Natural killer cell treated with Interleukin-12 subunit alpha and Interleukin-12 subunit beta and Interleukin-15 and Interleukin-18, amount 100 ng/mL, for 72 hours (primary cell): ENCODE measurements at places on chromosomes 4 and X. TPM values are rescaled to one million over a fixed set of nuclear protein-coding genes. Genes with fewer than 3 reads are reported as not detected.

- no peak for DNase-seq
Observed at GRCh38 chrX:55715847-55716246, 1.7 kb upstream of the RRAGB start.

ZAR1 gene
- not detected for total RNA-seq

- DNase-seq, result no peak
Observed at GRCh38 chr4:111945014-111945413, 200.2 kb upstream of the FAM241A start.

GATB gene
- 18.4 TPM for total RNA-seq

ARHGAP24 gene
- not detected for total RNA-seq

CCDC110 gene
- total RNA-seq, result not detected

DNA sequence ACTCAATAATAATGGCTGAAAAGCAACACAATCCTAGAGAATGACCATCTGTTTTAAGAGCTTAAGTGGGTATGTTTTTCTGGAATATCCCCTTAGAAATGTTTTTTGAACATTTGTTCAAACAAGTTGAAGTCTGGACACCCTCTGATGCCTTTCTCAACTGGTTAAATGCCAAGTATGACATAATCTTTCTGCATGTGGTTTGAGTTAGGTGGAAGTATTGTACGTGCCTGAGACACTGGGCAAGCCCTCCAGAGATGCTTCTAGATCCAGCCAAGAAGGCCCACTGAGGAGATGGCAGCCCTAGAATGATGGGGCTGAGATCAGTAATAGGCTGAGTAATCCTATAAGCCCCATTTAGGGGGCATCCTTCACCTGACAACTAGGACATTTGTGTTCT lies 493.1 kb downstream of the MAGEE1 start:
- DNase-seq, result no peak

GATA1 gene
- not detected for total RNA-seq

DNA sequence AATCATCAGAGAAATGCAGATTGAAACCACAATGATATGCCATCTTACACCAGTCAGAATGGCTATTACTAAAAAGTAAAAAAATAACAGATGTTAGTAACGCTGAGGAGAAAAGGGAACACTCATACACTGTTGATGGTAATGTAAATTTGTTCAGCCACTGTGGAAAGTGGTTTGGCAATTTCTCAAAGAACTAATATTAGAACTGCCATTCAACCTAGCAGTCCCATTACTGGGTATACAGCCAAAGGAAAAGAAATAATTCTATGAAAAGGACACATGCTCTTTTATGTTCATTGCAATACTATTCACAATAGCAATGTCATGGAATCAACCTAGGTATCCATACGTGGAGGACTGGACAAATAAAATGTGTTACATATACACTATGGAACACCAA lies 566.3 kb downstream of the STPG2 start:
- no peak for DNase-seq

DNA sequence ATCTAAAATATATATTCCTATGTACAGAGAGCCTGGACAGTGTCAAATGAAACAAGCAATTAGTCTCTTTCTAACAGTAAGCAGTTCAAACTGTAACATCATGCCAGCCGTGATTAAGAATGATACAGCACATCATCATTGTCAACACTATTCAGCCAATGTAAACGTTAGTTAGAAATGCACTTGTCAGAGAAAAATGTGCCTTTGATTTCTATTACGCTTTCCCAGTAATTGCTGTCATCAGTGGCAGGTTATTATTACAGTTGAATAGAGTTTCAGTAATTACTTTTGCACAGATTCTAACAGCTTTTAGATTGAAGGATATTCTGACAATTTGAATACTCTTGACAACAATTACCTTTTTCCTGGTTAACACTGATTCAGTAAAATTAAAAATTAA lies 1007.1 kb downstream of the SH3BGRL start:
- no peak for DNase-seq

GRCh38 chr4:138871555-138871875 lies 144.1 kb upstream of the NOCT start:
- no peak for DNase-seq

- DNase-seq, result no peak
Observed at GRCh38 chr4:111992351-111993168, 152.7 kb upstream of the FAM241A start.

EPGN gene
- total RNA-seq, result 2.6 TPM

- no peak for DNase-seq
Observed at GRCh38 chr4:679104-679481, 4.8 kb downstream of the MYL5 start.

HSFX4 gene
- not detected for total RNA-seq

- no peak for DNase-seq
Observed at GRCh38 chr4:48078862-48079655, 55.0 kb downstream of the TXK start.

DNA sequence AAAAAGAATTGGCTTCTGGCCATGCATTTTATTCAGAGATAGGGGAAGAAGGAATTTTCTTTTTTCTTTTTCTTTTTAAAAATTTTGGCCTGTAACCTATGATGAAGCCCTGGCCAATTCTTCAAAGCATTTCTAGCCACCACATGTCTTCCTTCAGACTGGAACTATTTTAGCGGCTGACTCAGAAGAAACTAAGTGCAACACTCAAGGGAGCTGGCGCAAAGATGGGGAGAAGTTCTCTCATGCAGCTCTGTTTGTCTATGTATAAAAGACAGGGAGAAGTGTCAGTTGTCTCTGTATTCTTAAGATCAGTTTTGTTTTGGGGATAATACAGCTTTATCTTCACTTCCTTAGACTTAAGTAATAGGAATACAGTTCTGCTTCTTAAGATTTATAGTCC lies 46.1 kb downstream of the MBNL3 start:
- no peak for DNase-seq

SLC38A5 gene
- total RNA-seq, result 156 TPM

NCAPG gene
- 32.6 TPM for total RNA-seq

CHRNA9 gene
- not detected for total RNA-seq

DNA sequence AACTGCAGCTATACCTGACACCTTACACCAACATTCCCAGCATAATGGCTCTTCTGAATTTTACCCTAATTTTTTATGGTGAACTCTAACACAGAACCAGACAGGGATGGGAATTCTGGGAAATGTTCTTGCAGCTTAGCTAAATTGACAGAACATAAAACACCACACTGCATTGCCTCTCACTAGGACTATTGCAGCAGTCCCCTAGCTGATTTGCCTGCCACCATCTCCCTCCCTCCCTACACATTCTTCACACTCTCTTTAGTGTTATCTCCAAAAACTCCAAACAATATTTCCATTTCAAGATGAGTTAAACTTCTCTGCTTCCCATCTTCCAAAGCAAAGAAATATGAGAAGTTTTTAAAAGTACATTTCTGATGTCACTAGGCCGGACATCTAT lies 733.9 kb upstream of the INTU start:
- DNase-seq, result no peak

DNA sequence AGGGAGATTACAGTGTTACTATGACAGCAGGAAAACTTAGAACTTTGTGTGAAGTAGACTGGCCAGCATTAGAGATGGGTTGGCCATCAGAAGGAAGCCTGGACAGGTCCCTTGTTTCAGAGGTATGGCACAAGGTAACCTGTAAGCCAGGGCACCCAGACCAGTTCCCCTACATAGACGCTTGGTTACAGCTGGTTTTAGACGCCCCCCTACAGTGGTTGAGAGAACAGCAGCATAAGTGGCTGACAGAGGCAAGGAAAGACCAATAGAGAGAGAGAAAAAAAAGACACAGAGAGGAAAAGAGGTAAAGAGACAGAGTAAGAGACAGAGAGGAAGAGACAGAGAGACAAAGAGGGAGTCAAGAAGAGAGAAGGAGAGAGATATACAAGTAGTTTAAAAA lies 144.5 kb downstream of the GC start:
- DNase-seq, result no peak

DNA sequence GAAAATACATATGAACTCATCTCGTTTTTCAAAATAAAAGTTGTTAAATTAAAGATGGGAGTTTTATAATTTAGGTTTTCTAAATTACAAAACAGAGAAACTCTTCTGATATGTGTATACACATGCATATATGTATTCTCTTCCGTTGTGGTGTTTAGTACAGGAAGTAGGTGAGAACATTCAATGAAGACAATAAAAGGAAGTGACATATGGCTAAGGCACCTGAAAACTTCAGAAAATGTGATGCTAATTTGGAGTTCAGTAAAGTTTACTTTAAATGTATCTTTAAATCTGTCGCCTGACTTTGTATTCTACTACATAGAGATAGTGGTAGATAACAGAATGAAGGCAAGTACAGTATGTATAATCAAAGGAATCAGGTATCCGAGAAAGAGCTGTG lies 33.5 kb upstream of the ITM2A start:
- DNase-seq, result no peak

TMEM47 gene
- not detected for total RNA-seq

DNA sequence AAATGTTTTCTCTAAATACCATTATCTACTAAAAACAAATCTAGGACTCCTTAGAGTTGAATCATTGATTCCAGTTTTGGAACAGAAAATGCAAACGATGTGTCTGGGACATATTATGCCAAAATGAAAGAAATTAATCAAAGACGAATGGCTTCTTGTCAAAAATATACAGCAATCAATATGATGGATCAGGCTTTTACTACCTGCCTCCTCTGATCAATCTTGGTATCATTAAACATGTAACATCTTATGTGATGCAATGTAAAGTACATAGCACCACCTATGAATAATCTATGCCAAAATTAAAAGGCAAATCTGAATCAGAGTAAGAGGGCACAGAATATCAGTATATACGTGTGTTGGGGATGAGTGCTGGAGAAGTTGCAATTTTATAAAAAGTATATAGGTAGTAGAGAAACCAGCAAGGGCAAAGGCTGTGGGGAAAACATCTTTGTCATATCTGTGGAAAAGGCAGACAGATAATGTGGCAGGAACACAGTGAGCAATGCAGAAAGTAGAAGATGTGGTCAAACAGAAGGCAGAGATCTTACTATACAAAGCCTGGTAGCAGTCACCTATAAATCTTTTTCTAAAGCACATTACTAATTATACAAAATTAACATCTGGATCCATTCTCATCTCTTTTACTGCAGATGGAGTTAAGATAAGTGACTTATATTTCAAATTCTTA lies 152.7 kb downstream of the ANTXR2 start:
- DNase-seq, result no peak

GRCh38 chr4:106738121-106738520 lies 298.0 kb downstream of the DKK2 start:
- no peak for DNase-seq

TCEAL7 gene
- total RNA-seq, result not detected

DGAT2L6 gene
- total RNA-seq, result not detected

- peak; percentile 76 for DNase-seq
Observed at GRCh38 chr4:15779306-15779705, 1.2 kb downstream of the CD38 start.

TCEAL5 gene
- not detected for total RNA-seq

DNA sequence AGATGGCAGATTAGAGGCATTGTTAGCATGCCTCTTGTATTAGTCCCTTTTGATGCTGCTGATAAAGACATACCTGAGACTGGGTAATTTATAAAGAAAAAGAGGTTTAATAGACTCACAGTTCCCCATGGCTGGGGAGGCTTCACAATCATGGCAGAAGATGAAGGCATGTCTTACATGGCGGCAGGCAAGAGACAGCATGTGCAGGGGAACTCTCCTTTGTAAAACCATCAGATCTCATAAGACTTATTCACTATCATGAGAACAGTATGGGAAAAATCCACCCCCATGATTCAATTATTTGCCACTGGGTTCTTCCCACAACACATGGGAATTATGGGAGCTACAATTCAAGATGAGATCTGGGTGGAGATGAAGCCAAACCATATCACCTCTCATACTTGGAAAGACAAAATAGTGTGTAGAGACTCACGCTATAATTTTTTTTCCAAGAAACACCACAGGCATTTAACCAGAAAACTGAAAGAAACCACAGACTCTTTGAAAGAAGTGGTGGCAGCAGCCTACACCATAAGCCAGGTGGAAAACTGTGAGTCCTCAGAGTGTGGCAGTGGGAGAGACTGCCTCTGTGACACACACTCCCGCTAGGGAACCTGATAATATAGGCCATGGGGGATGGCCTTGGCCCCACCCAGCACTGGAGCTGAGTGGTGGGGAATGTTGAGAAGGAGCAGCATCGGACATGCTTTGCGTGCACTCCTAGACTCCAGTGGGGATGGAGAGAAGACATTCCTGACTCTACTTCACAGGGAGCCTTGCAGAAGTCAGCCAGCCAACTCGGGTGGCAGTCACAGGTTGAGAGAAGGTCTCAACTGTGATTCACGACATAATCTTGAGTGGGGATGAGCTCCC lies 51.5 kb downstream of the SLC2A9 start:
- no peak for DNase-seq

LRP2BP gene
- total RNA-seq, result 0.45 TPM

GRCh38 chr4:40121515-40121914 lies 64.9 kb downstream of the N4BP2 start:
- DNase-seq, result no peak

GRCh38 chr4:140019619-140020347 lies 134.2 kb downstream of the MAML3 start:
- DNase-seq, result no peak

GRCh38 chrX:3763111-3763510 lies 49.7 kb upstream of the PRKX start:
- no peak for DNase-seq

CTAG1A gene
- total RNA-seq, result not detected

DNA sequence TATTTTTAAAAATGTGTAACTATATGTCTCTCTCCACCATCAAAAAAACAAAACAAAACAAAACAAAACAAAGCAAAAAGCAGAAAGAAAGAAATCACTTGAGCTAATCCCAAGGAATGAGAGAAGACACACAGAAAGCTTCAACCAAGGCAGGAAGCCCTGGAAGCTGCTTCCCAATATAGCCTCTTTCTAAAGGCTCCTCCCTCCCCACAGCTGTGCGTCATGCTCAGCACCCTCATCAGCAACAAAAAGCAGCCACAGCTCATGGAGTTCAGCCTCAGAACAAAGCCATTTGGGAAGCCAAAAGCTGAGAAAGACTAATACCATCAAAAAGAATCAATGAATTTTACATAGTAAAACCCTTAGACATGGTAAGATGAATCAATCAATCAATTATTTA lies 501.6 kb upstream of the SMIM31 start:
- no peak for DNase-seq

CCSER1 gene
- 0.17 TPM for total RNA-seq

DNA sequence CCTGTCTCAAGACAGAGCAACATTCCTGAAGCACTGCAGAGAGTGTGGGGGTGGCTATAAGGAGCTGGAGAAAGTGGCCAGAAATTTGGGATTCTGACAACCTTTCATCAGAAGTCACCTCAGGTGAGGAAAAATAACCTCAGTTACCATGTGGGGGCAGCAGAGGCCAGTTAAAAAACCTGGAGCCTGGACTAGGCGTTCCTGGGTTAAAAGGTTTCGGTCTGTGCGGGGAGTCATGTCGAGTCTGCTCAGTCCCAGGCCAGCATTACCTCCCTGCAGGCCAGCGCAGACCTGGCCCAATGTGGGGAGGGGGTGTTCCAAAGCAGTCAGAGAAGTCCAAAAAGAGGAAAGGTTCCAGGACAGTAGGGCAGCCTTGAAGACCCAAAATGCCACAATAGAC lies 10.9 kb upstream of the NALF2 start:
- DNase-seq, result no peak

DNA sequence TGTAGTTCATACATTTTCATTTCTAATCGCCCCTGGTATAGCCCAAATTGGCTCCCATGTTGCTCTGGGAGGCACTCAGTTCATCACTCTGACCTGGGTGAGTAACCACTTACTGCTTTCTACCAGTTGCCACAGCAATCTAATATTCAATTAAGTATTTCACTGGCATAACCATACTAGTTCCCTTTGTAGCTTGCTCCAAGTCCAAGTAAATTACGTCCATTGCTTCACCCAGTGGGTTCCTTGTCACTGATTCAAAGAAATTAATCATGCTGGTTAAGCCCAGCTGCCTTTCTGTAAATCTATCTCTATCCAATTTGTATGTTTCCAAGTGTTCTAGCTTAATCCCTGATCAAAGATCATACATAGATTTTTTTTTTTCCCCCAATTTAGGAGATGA lies 92.0 kb upstream of the CBR4 start:
- no peak for DNase-seq
